ENCODE measurements at places on chromosomes 7 and 10. TPM values are rescaled to one million over a fixed set of nuclear protein-coding genes. Genes with fewer than 3 reads are reported as not detected.

The ATOH7 gene
- not detected for total RNA-seq

The ARHGEF35 gene
- total RNA-seq, result 0.88 TPM

DNA sequence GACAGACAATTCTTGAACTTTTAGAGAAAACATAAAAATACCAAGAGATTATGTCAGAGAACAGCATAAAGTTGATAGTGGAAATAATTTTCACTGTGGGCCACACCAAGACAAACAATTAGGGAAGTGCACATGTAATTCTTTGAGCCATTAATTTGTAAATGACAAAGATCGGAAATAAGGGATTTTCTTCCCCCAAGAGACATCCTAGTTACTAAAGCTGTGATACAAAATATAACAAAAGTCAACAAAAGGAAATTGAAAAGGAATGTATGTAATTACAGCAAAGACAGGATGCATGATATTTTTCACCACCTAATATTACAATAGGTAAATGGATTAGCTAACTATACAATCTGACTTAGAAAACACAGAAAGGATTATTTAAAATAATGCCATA is 12.4 kb upstream of the LRRC72 start:
- DNase-seq, result no peak

GRCh38 chr7:82617156-82617555 is 173.6 kb upstream of the CACNA2D1 start:
- DNase-seq, result no peak

- DNase-seq, result no peak
Observed at GRCh38 chr10:101007915-101008822, 8.6 kb downstream of the LZTS2 start.

DNA sequence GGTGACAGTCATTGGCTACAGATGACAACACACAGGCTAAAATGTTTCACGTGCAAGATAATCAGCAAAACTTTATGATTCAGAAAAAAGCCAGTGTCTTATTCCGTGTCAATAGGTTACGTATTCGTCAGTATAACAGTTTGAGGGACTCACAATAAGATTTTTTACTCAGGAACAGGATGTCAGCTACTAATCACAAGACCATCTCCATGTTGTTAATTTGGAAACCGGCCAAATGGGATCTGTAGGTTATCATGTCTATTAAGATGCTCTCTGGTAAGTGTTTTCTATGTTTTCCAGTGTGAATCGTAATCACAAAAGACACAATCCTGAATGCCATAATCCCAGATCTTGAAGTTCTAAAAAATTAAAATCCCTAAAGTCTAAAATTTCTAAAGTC is 197.3 kb downstream of the ETV1 start:
- DNase-seq, result no peak

- DNase-seq, result no peak
Observed at GRCh38 chr7:29019896-29020295, 61.8 kb upstream of the TRIL start.

The ANXA7 gene
- 106 TPM for total RNA-seq

- DNase-seq, result no peak
Observed at GRCh38 chr10:37734971-37735370, 122.4 kb downstream of the ZNF248 start.

DNA sequence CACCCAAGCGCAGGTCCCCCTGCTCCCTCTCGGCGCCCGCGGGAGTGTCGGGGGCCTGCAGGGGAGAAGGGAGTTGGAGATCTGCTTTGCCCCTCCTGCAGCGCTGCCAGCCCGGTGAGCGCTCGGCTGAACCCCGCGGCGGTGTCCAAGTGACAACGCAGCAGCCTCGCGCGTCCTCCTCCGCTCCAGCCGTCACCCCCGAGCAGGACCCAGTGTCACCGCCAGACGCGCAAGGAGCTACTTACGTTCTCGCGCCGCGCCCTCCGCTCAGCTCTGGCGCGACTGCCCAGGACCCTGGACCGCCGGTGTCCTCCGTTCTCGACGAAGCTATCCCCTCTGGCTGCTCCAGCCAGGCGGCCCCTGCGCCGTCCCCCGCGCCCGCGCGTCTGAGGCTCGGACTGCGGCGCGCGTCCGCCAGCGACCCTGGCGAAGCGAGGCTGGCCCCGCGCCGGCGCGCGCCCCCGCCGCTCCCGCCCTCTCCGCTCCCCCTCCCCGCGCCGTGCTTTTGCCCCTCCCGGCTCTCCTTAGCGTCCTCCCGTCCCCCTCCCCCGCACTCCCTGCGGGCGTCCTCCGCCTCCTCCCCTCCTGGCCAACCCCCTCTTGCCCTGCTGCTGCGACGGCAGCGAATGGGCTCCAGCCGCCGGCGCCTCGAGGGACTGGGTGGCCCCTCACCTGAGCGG is at the start of gene NRCAM:
NRCAM (minus strand) TSS at position 439 of the 680 bp plus-strand sequence. CDS start 216,372 bp downstream, outside the sequence.
- DNase-seq, result no peak

The CLEC2L gene
- total RNA-seq, result not detected

The GRID2IP gene
- 0.04 TPM for total RNA-seq

DNA sequence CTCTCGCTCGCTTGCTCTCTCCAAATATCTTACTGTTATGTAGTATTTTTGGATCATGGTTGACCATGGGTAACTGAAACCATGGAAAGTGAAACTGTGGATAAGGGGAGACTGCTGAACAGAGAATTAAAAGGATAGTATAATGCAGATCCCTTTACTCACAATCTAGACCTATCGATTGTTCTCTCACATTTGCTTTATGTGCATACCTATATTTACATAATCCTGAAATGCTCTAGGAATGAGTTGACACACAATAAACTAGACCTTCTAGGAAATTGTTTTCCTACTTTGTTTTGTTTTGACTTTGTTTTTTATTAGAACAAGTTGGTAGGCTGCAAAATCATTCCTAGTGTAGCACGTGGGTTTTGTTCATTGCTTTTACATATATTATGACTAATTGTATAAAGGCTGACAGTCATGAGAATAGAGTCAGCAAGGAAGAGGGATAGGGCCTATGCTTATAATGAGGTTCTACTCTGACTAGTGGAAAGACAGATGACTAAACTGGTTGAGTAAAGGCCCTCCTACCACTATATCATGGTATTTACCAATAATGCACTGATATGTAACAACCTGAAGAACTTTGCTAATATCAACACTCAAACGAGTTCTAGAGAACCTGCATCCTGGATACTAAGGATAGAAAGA is 175.3 kb upstream of the TARP start:
- no peak for DNase-seq

Data from pulmonary artery endothelial cell (primary cell).